ENCODE measurements at places on chromosomes 7 and 10.

- DNase-seq, result no peak
Observed at GRCh38 chr7:150831851-150832250, 20.5 kb upstream of the AOC1 start.

DNA sequence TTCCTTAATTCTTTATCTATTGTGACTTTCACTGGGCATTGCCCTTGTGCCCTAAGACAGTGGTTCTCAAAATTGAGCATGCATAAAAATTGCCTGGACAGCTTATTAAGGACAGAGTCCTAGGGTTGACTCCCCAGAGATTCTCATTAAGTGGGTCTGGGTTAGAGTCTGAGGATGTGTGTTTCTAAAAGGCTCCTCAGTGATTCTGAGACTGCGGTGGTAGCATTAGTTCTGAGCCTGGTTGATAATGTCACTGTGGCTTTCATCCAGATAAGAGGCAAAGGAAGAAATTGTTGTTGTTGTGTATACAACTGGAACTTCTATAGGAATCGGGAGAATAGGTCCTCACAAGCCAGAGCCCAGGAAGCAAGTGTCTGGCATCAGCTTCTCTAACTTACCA, 1.3 kb downstream of the IFIT2 start:
- no peak for DNase-seq

DNA sequence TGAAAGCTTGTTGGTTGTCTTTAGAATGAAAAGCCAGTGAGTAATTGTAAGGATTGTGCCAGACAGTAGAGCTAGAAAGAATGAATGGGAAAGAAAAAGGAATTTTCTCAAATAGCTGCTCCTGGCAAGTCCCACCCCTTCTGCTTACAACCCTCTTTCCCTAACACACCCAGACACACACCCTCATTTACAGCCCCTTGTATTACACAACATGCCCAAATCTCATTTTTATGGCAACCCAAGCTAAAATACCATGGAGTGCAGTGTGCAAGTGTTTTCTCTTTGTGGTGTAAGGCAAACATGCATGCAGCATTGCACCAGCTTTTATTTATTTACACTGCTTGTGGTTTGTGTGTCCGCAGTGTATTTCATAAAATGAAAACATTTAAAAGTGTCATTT, 1.5 kb downstream of the PRKAR2B start:
- DNase-seq, result no peak

- DNase-seq, result no peak
Observed at GRCh38 chr10:77601488-77601887, 36.1 kb downstream of the KCNMA1 start.

DNA sequence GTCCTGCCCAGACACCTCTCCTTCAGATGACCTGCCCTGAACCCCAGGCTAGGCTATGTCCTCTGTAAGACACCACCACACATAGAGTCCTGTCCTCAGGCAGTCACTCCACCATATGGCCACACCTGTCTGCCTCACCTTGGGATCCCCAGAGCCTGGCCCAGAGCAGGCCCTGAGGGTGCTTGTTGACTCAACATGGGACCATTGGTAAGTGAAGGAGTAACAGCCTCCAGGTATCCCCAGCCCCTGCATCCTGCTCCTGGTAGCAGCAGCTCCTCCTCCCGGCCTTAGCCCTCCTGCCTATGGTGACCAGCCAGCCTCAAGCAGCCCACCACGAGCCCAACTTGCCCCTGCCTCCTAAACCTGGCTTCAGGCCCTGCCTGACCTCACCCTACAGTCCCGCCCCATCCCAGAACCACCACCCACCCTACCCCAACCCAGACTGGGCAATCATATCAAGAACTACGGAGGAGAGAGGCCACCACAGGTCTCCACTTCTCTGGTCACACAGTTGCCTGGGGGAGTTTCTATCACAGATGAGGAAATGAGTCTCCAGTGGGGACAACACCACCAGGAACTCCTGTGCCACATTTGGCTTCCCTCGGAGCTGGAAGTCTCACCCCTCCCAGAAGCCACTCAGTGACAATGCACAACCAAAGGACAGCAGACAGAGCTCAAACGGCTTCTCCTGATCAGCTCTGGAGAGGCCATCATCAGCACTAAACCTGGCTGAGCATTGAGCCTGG, 136.6 kb downstream of the GRID1 start:
- no peak for DNase-seq

GRCh38 chr10:14879124-14879927, 660 bp downstream of the SUV39H2 start:
- peak; percentile 41 for DNase-seq

GRCh38 chr10:128345353-128345752, 219.1 kb upstream of the MKI67 start:
- DNase-seq, result no peak

DNA sequence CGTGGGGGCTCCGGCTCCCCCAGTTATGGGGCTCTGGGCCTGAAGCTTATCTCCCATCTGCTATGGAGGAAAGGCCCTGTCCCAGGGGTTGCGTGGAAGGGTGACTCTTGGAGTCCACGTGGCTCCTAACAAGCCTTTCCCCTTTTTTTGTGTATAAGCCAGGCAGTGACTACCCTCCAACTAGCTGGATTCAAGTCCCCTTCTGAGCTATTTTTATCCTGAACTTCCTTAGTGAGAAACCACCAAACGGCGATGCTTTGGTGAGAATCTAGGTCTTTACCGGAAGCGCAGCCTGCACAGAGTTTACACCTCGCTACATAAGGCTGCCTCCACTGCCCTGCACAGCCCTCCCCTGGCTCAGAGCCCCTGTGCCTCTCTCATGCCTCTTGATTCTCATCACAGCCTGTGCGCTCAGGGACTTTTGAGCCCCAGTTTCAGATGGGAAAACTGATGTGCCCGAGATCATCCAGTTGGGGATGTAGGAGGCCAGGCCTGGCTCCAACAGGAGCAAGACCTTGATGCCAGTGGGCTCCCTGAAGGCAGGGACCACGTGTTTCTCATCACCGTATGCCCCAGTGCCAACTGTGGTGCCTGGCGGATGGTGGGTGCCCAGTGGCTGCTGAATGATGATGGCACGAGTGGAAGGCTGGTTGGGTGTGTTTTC, 102.3 kb upstream of the PPIF start:
- DNase-seq, result no peak

DNA sequence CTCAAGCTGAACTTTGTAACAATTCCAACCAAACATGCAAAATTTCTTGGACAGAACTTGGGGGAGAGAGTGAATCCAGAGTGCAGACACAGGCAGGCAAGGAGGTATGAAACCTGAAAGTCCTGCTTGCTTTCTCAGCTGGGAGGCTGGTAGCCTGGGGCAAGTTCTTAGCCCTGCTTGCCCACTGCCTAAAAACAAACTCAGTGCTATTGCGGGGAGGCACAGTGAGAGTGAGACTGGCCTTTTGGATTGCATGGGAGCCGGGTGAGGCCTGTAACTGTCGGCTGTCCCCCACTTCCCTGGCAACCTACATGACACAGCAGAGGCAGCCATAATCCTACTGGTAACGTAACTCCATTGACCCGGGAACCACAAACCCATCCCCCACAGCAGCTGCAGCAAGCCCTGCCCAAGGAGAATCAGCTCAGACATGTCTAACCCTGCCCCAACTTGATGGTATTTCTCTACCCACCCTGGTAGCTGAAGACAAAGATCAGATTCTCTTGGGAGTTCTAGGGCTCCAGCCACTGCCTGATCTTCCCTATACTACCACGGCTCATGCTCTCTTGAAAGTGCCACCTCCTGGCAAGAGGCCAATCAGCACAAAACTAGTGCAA, 663.6 kb downstream of the GRM8 start:
- no peak for DNase-seq

DNA sequence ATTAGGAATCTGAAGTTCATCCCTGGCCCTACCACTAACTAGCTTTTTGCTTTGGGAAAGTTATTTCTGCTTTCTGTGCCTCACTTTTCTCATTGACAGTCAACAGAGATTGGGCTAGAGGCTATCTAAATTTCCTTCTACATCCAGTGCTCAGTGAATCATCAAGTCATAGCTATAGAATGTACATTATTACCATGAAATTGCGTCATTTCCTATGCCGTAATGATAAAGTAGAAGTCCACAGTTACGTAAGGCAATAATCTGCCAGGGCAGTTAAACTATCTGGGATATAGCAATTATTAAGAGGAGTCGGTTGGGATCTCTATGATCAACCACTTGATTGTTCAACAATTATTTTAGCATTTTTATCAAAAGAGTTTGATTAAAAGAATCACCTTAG, 64.4 kb downstream of the ITGB8 start:
- DNase-seq, result no peak

DNA sequence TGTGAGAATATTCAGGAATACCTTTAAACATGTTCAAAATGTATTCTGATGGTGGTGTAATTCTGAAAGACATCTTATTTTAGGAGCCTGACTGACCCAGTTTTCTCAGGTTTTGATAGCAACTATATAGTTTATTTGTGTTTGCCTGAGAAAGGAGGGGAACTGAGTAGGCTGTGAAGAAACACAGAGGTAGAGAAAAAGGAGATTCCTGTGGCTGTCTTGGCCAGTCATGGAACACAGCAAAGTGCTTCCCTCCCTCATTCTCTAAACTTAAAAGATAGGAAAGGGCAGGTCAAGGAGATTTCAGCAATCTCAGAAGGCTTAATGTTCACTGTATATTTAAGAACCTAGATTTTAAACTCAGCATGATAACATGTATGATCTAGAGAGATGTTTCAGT, 43.5 kb downstream of the ZMYND11 start:
- no peak for DNase-seq

DNA sequence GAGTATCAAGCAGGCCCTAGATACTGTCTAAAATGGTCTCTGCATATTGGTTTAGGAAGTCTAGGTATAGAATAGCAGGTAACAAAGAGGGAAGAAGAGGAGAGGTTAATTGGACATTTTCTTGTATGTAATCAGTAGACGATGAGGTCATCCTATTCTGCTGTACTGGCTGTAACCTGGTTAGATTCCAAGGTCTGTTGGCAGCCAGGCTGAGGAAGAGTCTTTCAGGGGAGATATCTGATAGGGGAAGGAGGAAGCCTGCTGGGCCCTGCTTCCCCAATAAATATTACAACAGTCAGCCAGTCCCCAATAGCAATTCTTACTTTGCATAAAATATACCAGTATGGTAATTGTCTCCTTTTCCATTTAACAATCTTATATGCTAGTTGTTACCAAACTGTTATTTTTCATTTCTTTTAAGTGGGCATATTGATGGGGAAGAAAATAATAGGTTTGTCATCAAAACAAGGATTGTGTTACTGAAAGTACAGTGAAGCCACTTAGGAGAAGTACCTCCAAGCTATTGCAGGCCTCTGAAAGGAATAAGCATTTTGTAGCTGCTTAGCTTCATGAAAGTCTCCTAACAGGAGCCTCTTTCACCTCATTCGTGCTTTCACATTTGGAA, 186.4 kb downstream of the LRRC4 start:
- DNase-seq, result peak; percentile 52

- DNase-seq, result no peak
Observed at GRCh38 chr7:71243736-71244410, 111.9 kb downstream of the GALNT17 start.

DNA sequence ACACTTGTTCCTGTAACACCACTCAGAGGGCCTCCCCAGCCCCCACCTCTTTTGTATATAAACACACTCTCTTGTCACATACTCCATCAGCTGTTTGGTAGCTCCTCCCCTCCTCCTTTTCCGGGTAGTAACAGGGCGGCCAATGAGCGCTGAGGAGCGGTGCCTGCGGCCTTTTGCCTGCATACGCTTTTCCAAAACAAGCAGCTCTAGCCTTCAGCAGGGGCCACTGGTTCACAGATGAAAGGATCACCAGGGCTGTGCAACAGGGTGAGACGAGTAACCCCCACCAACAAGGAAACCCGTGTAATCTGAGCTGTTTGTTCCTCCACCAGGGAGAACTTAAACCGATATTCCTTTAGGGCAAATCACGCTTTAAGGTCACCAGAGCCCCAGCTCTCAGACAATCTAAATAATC, 3.9 kb downstream of the UBE2H start:
- peak; percentile 89 for DNase-seq

DNA sequence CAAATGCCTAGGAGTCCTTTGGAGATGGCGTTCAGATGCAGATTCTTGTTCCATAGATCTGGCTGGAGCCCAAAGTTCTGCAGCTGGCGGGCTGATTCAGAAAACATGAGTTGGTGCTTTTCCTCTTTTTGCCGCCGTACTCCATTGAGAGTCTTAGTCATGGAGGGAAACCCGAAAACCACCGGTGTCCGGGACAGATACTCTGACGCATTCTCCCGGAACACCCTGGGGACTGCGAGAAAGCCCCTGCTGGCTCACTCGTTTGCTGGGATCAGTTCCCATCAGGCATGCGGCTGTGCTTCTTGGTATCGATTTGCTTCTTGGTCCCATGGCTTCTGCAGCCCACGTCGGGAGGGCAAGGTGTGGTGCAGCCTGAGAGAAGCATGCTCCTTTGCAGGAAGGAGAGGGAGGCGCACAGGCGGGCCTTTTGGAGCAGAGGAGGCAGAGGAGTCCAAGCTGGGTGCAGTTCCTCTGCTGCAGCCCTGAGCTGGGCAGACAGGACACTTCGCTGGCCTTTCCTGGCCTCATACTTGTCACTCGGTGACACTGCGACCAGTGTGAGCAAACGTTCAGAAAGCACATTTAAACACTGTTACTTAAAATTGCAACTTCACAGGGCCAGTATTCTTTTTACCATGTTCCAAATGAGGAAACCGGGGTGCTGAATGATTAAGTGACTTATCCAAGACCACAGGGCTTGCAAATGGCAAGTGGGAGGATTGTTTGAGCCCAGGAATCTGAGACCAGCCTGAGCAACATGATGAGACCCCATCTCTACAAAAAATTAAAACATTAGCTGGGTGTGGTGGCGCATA, 30.6 kb upstream of the PFKFB3 start:
- peak; percentile 72 for DNase-seq

DNA sequence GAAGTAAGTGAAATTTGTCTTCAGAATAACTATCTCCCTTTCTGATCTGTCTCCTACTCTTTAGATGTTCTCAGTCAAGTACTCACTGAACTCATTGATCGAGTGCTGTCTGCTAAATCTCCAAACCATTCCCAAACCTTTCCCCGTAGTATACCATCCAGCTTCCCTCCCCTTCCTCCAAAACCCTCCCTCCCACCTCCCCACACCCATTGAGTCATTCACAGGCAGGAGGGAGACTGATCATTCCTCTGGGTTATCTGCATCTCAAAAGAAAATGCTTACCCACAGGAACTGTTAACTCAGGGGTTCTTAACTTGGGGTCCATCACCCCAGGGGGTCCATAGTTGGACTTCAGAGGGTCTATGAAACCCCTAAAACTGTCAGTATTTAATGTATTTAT, 37.4 kb downstream of the GOT1 start:
- no peak for DNase-seq

DNA sequence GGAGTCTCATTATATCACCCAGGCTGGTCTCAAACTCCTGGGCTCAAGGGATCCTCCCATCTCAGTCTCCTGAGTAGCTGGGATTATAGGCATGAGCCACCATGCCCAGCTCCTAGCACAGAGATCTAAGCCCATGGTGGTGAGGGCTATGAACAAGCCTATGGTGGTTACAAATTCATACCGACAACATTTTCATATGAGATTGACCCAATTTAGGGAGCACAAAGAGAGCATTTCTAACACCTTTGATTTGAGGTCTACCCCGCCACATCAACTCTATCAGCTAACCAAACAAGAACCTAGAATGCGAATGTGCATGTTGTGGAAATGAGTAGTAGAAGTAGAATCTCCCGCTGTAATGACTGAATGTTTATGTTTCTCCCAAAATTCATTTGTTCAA, 14.2 kb upstream of the PRF1 start:
- no peak for DNase-seq

GRCh38 chr7:24741679-24742505, 15.4 kb downstream of the GSDME start:
- no peak for DNase-seq

GRCh38 chr7:84144480-84144879, 50.1 kb downstream of the SEMA3A start:
- no peak for DNase-seq

GRCh38 chr7:128874140-128875031, 11.7 kb downstream of the ATP6V1F start:
- peak; percentile 89 for DNase-seq

All from mucosa of descending colon (tissue), 3 donors.